ENCODE measurements at places on chromosomes 5 and 9.

GRCh38 chr9:138102246-138103051, 224.9 kb downstream of the CACNA1B start:
- no peak overlapping the region for H3K27ac ChIP-seq
- no peaks in the 10 kb centered on the region for H3K36me3 ChIP-seq
- DNase-seq, result no peak
- H3K4me3 ChIP-seq, result no peak overlapping the region
- H3K4me1 ChIP-seq, result no peaks in the 10 kb centered on the region
- no peaks in the 10 kb centered on the region for H3K27me3 ChIP-seq

- no peak overlapping the region for H3K4me3 ChIP-seq
- no peaks in the 10 kb centered on the region for H3K4me1 ChIP-seq
- no peak overlapping the region for H3K27ac ChIP-seq
- H3K27me3 ChIP-seq, result no peaks in the 10 kb centered on the region
- DNase-seq, result no peak
Measured at GRCh38 chr9:135574331-135574730, 12.8 kb downstream of the PAEP start.

DNA sequence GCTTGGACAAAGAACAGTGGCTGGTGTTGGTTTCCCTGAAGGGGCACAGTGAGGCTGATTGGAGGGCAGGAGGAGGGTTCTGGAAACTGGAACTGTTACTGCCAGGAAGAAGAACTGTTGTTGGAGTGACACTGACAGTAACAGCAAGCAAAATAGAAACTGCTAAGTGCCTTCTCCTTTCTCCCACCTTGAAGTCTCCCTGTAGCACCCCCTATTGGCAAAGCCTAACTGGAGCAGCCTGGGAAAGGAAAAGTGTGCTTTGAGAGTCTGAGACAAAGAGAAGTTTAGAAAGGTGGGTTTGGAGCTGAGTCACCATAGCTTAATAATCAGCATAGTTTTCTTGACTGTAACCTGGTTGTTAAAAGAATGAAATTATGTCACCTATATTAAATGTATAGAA, 2.5 kb upstream of the TMEM174 start:
- H3K27me3 ChIP-seq, result no peaks in the 10 kb centered on the region
- no peaks in the 10 kb centered on the region for H3K4me1 ChIP-seq
- H3K4me3 ChIP-seq, result no peak overlapping the region
- H3K27ac ChIP-seq, result no peak overlapping the region

DNA sequence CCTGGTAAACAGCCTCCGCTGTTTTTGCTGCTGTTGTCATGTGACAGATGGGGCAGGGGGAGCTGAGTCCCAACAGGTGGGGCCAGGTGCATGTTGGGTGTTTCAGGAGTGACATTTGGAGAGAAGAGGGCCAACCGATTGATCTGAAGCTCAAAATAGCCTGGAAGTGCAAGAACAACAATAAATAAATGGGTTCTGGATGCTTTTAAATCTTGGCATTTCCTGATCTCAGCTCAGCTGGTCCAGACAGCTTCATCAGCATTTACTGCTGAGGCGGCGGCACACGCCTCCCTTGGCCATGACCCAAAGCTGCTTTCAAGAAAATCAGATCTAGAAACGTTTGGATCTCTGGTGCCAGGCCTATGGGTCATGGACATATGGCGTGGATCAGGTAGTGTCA, 70.5 kb downstream of the PPARGC1B start:
- no peak for DNase-seq
- H3K4me1 ChIP-seq, result no peaks in the 10 kb centered on the region
- no peaks in the 10 kb centered on the region for H3K36me3 ChIP-seq
- H3K4me3 ChIP-seq, result no peak overlapping the region

DNA sequence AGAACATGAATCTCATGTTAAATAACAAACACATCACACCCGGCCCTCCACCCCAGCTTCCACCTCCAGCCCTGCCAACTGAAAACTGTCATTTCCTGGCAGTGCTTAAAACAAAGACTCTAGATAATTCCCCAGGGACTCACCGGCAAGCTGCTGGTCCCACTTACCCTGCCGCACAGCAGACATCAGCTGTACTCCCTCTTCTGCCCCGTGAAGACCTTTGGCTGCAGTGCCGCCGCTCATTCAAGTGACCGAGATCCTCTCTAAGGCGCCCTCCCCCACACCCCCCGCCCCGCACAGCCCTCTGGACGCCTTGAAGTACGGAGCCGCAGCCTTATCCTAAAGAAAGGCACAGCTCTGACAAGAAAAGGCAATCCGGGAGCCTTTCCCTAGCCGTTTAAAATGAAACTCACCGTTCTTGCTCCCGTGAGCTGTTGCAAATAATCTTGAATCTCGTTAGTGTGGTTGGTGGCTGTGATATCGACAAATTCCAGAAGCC, 434 bp downstream of the GLRX start:
- H3K4me1 ChIP-seq, result peaks cover 40% of the 10 kb centered on the region
- peaks cover 4% of the 10 kb centered on the region for H3K36me3 ChIP-seq
- DNase-seq, result peak; percentile 48
- peak overlapping the region; percentile 94 for H3K27ac ChIP-seq
- peak overlapping the region; percentile 86 for H3K4me3 ChIP-seq
- no peaks in the 10 kb centered on the region for H3K27me3 ChIP-seq

DNA sequence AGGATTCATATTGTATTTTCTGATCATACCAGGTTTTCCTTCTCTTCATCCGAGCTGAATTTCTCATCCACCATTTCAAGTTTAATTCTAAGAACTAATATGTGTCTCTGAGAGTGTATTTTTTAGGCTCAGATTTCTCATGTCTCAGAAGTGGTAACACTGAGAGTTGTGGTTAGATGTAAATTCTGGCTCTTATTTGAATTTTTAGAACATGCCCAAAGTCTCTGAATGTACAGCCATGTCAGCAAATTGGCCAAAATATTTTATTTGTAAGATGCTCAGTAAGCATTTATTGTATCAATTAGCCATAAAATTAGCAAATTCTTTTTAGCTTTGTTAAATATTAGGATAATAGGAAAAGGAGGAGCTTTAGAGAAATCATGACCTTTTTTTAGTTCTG, 16.6 kb downstream of the SV2C start:
- H3K4me1 ChIP-seq, result no peaks in the 10 kb centered on the region
- H3K4me3 ChIP-seq, result no peak overlapping the region
- no peaks in the 10 kb centered on the region for H3K27me3 ChIP-seq
- H3K27ac ChIP-seq, result no peak overlapping the region

DNA sequence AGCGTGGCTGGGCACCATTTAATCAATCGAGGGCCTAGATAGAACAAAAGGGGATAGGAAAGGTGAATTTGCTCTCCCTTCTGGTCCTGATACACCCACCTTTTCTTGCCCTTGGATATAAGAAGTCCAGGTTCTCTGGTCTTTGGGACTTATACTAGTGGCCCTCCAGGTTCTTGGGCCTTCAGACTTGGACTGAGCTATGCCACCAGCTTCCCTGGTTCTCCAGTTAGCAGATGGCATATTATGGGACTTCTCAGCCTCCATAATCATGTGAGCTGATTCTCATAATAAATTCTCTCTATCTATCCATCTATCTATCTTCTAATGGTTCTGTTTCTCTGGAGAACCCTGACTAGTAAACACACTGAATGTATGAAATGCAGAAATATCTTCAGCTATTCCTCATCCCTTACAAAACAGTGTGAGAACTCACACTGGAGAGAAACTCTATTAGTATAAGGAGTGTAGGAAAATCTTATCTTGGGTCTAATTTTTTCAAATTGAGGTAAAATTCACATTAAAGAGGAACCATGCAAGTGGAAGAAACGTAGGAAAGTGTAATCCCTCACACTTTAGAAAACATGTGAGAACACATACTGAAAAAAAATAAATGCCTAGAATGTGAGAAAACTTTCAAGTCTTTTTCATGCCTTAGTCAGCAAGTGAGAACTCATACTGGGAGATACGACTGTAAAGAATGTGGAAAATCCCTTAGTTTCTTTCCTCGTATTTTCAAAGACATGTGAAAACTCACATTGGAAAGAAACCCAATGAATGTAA, 15.5 kb downstream of the PCDHB15 start:
- DNase-seq, result no peak
- H3K4me1 ChIP-seq, result no peaks in the 10 kb centered on the region

GRCh38 chr5:130189961-130190360, 285.7 kb downstream of the CHSY3 start:
- DNase-seq, result no peak
- H3K4me3 ChIP-seq, result no peak overlapping the region
- H3K4me1 ChIP-seq, result no peaks in the 10 kb centered on the region
- no peaks in the 10 kb centered on the region for H3K36me3 ChIP-seq
- no peaks in the 10 kb centered on the region for H3K27me3 ChIP-seq

- no peaks in the 10 kb centered on the region for H3K36me3 ChIP-seq
- no peak overlapping the region for H3K27ac ChIP-seq
- H3K4me3 ChIP-seq, result no peak overlapping the region
- DNase-seq, result no peak
- peaks cover 56% of the 10 kb centered on the region for H3K4me1 ChIP-seq
Measured at GRCh38 chr5:35852084-35852734, 4.5 kb upstream of the IL7R start.

DNA sequence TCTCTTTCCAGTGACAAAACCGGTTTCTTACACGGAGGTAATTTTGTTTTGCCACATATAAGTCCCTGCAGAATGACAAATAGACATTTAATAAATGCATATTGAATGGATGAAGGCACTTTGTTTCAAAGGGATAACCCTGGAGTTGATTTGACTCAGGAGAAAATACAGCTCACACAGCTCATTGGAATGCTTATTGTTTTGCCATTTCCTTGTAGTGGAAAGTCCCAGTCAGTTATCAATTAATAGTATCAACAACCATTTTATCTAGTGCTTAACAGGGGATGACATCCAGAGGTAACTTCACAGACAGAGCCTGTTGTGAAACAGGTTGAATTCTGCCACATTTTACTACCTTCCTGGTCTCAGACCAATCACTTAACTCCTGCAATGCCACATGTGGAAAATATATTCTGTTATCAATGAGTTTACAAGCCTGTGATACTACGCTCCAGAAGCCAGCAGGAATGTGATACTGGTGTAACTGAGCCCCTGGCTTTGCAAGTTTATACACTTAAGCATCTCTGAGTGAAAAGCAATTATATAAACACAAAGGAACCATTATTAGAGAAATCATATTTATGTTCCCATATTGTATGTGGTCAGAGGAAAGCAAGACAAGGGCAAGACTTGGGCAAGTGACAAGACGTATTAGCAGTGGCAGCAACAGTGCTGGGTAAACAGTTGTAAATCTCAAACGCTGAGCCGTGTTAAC, 123.1 kb upstream of the ANKRD55 start:
- no peak overlapping the region for H3K4me3 ChIP-seq
- no peak overlapping the region for H3K27ac ChIP-seq
- H3K27me3 ChIP-seq, result no peaks in the 10 kb centered on the region
- DNase-seq, result no peak
- H3K4me1 ChIP-seq, result no peaks in the 10 kb centered on the region

DNA sequence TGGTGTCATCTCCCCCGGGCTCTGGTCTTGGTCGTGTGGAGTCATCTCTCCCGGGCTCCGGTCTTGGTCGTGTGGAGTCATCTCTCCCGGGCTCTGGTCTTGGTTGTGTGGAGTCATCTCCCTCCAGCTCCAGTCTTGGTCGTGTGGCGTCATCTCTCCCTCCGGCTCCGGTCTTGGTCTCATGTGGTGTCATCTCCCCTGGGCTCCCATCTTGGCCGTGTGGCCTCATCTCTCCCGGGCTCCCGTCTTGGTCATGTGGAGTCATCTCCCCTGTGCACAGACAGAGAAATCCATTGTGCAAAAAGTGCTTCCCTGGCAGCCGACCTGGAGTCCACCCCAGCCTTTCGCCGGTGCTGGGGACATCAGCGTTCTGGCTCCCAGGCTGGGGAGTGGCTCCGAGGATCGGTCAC, 91.1 kb upstream of the CACNA1B start:
- H3K36me3 ChIP-seq, result peaks cover 48% of the 10 kb centered on the region
- H3K4me1 ChIP-seq, result no peaks in the 10 kb centered on the region
- no peaks in the 10 kb centered on the region for H3K27me3 ChIP-seq
- no peak for DNase-seq

- no peaks in the 10 kb centered on the region for H3K4me1 ChIP-seq
- DNase-seq, result no peak
- no peak overlapping the region for H3K27ac ChIP-seq
- H3K27me3 ChIP-seq, result no peaks in the 10 kb centered on the region
Measured at GRCh38 chr9:68746525-68746924, 41.5 kb downstream of the PIP5K1B start.

- peaks cover 17% of the 10 kb centered on the region for H3K27me3 ChIP-seq
- no peak for DNase-seq
- no peak overlapping the region for H3K4me3 ChIP-seq
Measured at GRCh38 chr9:123350590-123351310, 5.2 kb upstream of the CRB2 start.

- H3K27me3 ChIP-seq, result no peaks in the 10 kb centered on the region
- no peaks in the 10 kb centered on the region for H3K36me3 ChIP-seq
- H3K4me1 ChIP-seq, result peaks cover 1% of the 10 kb centered on the region
- H3K4me3 ChIP-seq, result no peak overlapping the region
Measured at GRCh38 chr5:78300464-78301045, 6.1 kb upstream of the AP3B1 start.

GRCh38 chr5:147406636-147407035, 103.2 kb downstream of the DPYSL3 start:
- no peak overlapping the region for H3K27ac ChIP-seq
- H3K27me3 ChIP-seq, result no peaks in the 10 kb centered on the region
- H3K4me1 ChIP-seq, result no peaks in the 10 kb centered on the region
- H3K4me3 ChIP-seq, result no peak overlapping the region

DNA sequence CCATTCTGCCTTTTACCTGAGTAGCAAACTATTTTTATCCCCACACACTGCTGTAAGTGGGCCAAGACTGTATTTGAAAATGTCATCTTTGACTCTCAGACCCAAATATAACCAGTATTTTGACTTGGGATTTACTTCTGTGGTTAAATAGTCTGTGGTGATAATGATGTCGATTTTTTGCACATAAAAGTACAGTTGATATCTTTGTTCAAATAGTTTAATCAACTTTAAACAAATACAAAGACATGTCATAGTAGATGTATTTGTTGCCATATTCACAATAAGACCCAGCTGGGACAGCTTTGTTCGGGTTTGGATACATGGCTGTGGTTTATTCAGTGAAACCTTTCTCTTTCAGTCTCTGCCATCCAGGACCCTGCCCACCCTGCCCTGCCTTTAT, 20.4 kb downstream of the NFX1 start:
- H3K27me3 ChIP-seq, result no peaks in the 10 kb centered on the region
- H3K4me3 ChIP-seq, result no peak overlapping the region
- DNase-seq, result no peak
- H3K36me3 ChIP-seq, result peaks cover 70% of the 10 kb centered on the region
- no peaks in the 10 kb centered on the region for H3K4me1 ChIP-seq
- no peak overlapping the region for H3K27ac ChIP-seq

DNA sequence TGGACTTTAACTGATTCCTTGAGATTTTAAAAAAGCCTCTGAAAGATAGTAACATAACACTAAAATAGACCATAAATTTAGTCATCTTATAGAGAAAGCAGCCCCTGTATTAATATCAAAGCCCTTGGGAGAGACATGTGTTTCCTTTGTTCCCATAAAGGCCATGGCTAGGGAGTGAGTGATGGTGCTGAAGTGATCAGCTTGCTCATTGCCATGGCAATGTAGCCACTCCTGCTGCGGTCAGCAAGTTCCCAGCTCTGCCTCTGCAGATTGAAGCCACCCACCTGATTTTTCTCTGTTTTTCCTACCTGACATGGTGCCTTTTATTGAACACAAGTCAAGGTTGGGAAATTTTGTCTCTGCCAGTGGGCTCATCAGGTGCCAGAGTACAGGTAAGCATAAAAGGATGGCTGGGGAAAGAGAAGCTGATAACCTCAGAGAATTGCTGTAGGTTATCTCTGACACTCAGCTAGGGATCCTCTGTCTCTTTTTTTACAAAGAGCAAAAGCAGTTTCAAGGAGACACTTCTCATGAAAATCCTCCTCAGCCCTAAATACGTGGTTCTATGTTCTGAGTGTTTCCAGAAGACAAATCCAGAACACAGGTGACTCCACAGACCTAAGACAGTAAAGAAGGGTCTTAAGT, 296.3 kb upstream of the NMUR2 start:
- H3K27ac ChIP-seq, result no peak overlapping the region
- DNase-seq, result no peak
- no peak overlapping the region for H3K4me3 ChIP-seq
- H3K4me1 ChIP-seq, result no peaks in the 10 kb centered on the region
